ENCODE measurements at places on chromosomes 12 and 14. TPM values are rescaled to one million over a fixed set of nuclear protein-coding genes. Genes with fewer than 3 reads are reported as not detected.

Gene SDS
- polyA plus RNA-seq: 0.25 TPM

DNA sequence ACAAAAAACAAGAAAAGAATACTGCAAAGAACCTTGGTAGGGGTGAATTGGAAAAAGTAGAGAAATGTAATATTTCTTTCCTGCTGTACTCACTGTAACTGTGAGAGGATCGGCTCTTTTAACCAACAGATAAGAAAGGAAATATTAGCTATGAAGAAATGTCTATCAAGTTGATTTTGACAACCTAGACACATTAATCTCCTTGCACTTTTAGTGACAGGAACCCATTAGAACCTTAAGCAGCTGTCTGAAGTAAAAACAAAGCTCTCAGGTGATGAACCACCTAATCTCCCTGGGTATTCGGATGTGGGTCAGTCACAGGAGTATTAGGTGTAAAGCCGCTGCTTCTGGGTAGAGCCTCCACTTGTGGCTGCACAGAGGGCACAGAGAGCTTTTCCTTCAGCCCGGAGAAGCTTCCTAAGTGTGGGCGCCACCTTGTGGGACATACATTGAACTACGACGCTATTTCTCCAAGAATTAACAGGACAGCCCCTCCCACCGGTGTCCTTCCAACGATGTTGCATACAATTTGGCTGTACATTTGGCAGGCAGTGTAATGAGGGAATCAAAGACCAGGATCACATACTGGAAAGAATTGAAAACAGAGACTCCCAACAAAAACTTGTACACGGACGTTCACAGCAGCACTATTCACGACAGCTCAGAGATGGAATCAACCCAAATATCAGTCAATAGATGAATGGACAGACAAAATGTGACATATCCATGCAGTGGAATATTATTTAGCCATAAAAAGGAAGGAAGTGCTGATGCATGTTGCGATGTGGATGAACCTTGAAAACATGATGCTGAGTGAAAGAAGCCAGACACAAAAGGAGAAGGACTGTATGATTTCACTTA lies 28.9 kb upstream of the MAPKAPK5 start:
- no peak overlapping the region for H3K27ac ChIP-seq
- no peaks in the 10 kb centered on the region for H3K27me3 ChIP-seq
- H3K4me3 ChIP-seq: no peak overlapping the region
- peaks cover 35% of the 10 kb centered on the region for H3K36me3 ChIP-seq
- H3K4me1 ChIP-seq: peaks cover 3% of the 10 kb centered on the region

Gene FGF23
- polyA plus RNA-seq: not detected

DNA sequence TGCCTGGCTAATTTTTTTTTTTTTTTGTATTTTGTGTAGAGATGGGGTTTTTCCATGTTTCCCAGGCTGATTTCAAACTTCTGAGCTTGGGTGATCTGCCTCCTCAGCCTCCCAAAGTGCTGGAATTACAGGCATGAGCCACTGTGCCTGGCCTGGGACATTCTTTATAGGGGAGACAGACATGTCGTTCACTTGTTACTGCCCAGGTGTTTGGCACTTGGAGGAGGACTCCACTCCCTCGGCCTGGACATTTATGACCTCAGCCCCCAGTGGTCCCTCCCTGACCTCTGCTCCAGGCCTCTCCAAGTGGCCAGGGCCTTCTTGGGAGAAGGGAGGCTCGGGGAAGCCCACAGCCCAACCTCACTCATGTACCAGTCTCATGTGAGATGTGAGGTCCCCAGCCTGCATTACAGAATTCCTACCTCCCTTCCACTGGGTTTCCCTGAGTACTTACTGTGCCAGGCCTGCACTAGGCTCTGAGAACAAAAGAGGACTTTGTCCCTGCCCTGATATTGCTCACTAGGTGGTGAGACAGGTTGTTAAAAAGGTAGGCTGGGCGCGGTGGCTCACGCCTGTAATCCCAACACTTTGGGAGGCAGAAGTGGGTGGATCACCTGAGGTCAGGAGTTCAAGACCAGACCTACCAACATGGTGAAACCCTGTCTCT lies 9.7 kb upstream of the POP5 start:
- H3K4me1 ChIP-seq: no peaks in the 10 kb centered on the region
- no peak overlapping the region for H3K27ac ChIP-seq
- H3K36me3 ChIP-seq: no peaks in the 10 kb centered on the region
- no peak for DNase-seq

GRCh38 chr12:80272387-80272915 lies 171.6 kb upstream of the PTPRQ start:
- H3K27me3 ChIP-seq: no peaks in the 10 kb centered on the region
- H3K4me1 ChIP-seq: no peaks in the 10 kb centered on the region
- no peaks in the 10 kb centered on the region for H3K36me3 ChIP-seq
- H3K27ac ChIP-seq: no peak overlapping the region
- no peak for DNase-seq

DNA sequence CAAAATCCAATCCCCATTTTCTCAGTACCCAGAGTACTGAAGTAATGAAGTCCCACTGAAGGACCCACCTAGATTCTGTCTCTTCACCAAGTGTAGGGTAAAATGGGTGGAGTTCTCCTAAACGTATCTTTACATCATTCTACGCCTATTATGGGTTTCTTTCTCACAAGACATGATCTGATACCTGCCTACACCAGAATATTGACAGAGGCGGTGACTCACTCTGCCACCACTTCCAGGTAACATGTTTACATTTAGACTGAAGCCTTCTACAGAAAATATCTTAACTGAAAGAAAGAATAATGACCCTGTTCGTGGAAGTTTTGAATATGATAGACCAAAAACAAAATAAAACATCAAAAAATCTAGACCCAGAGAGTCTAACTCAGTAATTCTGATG lies 89.8 kb downstream of the BTG1 start:
- no peak overlapping the region for H3K27ac ChIP-seq
- H3K36me3 ChIP-seq: no peaks in the 10 kb centered on the region
- peak; percentile 62 for DNase-seq
- no peaks in the 10 kb centered on the region for H3K4me1 ChIP-seq
- H3K4me3 ChIP-seq: no peak overlapping the region

DNA sequence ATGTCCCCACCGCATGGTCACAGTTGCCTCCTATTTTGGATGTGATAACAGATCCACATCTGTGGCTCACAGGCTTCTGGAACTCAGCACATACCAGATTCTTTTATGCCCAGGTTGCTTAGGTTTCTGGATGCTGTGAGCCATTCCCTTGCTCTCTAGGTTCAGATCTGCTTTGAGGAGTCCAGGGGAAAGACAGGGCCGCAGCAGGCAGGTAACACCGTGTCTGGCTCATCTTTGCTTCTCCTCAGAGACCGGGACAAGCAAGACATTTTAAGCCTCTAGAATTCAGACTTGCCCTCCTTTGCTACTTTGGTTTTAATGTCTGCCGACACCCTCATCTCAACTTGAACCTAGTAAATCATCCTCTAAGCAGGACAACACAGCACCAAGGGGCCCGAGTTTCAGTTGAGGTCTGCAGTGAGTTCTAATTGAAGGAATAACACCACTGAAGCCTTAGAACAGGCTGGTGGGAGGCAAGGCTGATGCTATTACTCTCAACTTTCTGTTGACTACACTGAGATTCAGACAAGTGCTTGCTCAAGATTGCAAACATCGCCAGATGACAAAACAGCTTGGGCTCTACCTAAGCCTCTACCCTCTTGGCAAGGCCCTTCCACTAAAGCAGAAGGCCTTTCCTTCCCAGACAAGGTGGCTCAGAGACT lies 55.3 kb downstream of the MDM2 start:
- H3K4me3 ChIP-seq: no peak overlapping the region
- H3K27ac ChIP-seq: no peak overlapping the region
- no peaks in the 10 kb centered on the region for H3K4me1 ChIP-seq
- DNase-seq: no peak

Gene SMCO2
- 1.2 TPM for polyA plus RNA-seq

Gene FOS
- 62.2 TPM for polyA plus RNA-seq

- H3K27me3 ChIP-seq: no peaks in the 10 kb centered on the region
- H3K4me3 ChIP-seq: peak overlapping the region; percentile 72
- peaks cover 21% of the 10 kb centered on the region for H3K4me1 ChIP-seq
- peak; percentile 49 for DNase-seq
These were observed 601 bp downstream of the ZNF839 start for GRCh38 chr14:102320033-102320660.

Gene CD163L1
- polyA plus RNA-seq: 1.8 TPM
